ENCODE measurements at places on chromosomes 11 and 22.
A peak's percentile ranks its signal among the peaks of the same experiment; 100 is the strongest.

GRCh38 chr11:76166314-76166713 is 40.0 kb downstream of the WNT11 start:
- no peak for DNase-seq

GRCh38 chr11:9075556-9075955 is 15.8 kb downstream of the SCUBE2 start:
- no peak for DNase-seq

GRCh38 chr11:61495801-61496601 is 12.5 kb upstream of the LRRC10B start:
- no peak for DNase-seq

DNA sequence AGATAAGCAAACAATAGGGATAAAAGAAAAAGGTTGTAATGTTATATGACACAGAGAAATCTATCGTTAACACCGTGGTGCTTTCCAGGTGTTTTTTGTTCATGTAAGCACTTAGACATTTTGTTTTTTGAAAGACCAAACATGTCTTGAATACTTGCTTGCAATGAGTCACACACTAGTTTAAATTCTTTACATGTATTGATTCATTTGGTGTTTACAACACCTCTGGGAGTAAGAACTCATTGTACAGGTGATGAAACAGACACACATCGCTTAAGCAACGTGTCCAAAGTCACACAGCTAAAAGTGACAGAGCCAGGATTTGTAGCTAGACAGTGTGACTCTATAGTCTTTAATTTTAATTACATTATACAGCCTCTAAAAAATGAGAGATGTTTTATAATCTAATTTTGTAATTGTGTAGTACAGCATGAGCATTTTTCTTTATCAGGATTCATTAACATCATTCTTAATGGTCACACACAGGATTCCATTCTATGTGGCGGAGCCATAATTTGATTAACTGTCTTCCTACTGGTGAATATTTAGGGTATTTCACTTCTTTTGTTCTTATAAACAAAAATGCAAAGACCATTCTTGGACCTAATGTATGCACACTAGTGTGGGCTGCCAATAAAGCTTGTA is 148.8 kb downstream of the DBX1 start:
- no peak for DNase-seq

GRCh38 chr11:42974510-42975179 is 337.2 kb upstream of the API5 start:
- DNase-seq, result no peak

- peak; percentile 27 for DNase-seq
Observed at GRCh38 chr11:69382131-69383128, 88.5 kb downstream of the MYEOV start.

GRCh38 chr11:82909015-82909640 is 7.6 kb downstream of the DDIAS start:
- DNase-seq, result no peak

DNA sequence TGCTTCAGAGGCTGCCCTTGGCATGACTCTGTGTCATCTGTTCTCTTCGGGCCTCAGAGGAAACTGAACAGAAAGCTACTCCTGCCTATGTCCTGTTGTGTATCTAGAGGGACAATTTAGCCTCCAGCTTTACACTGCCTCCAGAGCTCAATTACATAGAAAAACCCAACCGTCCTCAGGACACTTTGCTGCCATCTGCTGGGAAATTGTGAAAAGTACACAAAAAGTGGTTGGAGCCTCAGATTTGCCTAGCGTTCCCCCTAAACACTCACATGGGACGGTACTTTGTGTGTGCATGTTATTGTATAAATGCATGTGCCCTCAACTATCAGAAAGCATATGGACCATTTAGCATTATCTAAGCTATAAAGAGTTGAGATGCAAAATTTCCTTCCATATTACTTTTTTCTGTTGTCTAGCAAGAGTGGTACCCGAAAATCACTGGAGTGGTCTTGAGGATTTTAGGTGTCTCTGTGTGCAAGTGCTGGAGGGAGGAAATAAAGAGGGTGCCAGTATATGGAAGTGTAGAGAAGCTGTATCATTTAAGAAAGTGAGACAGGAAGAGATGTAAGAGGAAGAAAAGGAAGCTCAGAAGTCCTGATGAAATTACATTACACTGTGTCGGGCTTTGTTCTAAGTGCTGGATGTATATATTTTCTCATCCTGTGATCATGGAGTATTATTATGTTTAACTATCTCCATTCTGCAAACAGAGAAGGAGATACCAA is 8.7 kb upstream of the MS4A4E start:
- DNase-seq, result peak; percentile 64

- DNase-seq, result peak; percentile 56
Observed at GRCh38 chr11:111944651-111945051, 7.5 kb downstream of the DIXDC1 start.

GRCh38 chr11:88534185-88534584 is 196.6 kb upstream of the CTSC start:
- no peak for DNase-seq

GRCh38 chr22:43314611-43315010 is 28.6 kb downstream of the SCUBE1 start:
- no peak for DNase-seq

DNA sequence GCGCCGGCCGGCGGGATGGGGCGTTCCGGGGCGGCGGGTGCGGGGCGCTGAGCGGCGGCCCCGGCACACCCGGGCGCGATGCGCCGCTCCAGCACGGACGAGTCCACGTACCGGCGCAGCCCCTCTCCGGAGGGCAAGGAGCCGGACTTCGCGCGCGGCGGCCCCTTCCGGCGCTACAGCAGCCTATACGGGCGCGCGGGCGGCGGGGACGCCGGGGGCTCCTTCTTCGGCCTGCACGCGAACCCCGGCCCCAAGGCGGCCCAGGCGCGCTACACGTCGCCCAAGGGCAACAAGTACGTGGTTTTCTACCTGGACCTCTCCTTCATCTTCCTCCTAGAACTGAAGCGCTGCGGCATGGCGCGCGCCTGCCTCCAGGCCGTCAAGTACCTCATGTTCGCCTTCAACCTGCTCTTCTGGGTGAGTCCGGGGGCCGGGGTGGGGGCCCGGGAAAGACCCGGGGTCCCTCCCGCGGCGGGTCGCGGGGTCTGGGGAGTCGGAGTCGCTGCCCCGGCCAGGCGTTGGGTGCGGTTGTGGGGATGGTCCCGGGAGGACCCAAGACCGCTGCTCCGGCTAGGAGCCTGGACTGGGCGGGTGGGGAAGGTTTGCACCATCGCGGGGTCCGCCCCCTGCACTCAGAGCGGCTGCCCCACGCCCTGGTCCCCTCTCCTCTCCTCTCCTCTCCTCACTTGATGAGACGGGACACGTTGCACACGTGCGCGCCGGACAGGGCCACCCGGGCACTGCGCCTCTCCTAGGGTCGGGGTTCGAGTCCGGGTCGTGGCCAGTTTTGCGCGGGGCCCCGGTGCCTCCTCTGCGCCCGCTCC is 7.5 kb downstream of the TSPAN4 start:
- DNase-seq, result no peak

DNA sequence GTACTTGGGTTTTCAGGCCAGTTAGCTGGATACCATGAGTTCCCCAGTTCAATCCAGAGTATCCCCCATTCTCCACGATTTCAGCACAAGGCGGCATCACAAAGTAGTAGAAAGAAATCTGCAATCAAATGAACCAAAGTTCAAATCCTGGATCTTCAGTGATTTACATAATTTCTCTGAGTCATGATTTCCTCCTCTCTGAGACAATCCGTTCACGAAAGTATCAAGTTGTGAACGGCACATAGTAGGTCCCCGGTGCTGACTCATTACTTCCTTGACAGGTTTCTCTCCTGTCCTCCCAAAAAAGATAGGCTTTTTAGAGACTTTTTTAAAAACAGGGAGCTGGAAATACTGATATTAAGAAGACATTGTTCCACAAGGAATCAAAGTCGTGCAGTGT is 69.1 kb upstream of the AKIP1 start:
- DNase-seq, result peak; percentile 37

DNA sequence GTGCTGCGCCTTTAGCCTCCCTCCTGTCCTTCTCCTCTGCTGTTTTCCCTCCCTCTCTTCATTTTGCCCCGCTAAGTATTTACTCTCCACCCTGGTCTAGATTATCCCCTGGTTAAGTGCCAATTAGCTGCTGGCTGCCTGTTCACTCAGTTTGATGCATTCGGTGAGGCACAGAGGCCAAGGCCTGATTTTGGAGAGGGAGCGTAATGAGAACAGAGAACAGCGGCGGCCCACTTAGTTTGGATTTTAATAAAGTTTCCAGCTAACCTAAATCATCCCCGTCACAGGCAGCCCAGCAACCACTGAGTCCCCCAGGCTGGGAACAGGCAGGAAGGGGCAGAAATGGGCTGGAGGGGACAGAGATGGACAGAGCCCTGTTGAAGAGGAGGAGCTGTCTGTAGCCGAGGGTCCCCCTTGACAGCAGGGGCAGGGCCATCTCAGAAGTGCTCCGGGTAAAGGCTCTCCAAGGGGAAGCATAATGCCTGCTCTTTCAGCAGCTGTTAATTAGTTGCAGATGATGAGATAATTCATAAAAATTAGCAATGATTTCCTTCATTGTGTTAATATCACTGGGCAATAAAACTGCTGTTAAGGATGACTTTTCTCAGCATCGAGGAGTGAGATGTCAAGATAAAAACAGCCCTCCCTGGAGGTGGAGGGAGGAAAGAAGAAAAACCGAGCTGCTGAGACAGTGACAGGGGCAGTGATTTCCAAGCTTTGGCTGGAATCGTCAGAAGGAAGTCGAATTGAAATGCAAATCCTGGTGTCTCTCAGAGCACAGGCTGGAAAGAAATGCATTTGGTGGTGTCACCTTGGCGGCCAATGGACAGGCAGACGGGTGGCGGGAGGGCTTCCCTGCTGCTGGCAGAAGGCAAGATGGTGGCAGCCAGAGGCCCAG is 170.1 kb downstream of the GRIK4 start:
- DNase-seq, result no peak

- DNase-seq, result no peak
Observed at GRCh38 chr22:48918585-48919186, 909.0 kb downstream of the BRD1 start.

DNA sequence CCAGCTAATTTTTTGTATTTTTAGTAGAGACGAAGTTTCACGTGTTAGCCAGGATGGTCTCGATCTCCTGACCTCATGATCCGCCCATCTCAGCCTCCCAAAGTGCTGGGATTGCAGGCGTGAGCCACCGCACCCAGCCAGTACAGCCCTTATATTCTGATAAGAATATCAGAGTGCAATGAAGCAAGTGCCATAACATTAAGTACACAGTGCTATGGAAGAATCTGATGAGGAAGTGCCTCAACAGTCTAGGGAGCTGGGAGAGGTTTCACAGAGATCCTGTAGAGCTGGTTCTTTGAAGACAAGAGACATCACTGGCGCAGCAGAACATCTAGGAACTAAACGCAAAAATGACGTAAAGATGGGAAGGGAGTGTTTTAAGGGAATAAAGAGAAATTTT is 2.1 kb downstream of the RTCB start:
- peak; percentile 23 for DNase-seq

- DNase-seq, result peak; percentile 98
Observed at GRCh38 chr11:126211236-126212088, at the start of the genes FAM118B and RPUSD4. Gene FAM118B, plus strand, starts transcription at chr11:126211782. Its CDS starts 23,220 bp downstream, at chr11:126235002. Gene RPUSD4, minus strand, starts transcription at chr11:126211650. Its CDS starts 12 bp downstream, at chr11:126211638.

GRCh38 chr11:370070-370941 is 1.0 kb downstream of the B4GALNT4 start:
- DNase-seq, result no peak

DNA sequence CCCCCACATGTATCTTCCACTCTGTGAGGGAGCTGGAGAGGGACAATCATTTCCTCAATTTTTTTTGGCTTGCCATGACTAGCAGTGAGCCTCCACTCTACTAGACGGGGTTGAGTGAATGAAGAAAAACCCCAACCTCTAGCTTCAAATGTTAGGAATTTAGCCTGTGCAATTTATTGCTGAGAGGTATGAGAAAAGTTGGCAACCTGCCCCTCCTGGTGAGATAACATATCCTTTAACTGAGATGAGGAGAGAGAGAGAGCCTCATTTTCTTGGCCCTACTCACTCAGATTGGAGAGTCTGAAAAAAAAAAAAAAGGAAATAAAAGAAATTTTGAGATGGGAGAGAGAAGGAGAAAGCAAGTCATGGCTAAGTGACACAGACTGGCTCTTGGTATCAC is 218.2 kb upstream of the CARD18 start:
- DNase-seq, result no peak

DNA sequence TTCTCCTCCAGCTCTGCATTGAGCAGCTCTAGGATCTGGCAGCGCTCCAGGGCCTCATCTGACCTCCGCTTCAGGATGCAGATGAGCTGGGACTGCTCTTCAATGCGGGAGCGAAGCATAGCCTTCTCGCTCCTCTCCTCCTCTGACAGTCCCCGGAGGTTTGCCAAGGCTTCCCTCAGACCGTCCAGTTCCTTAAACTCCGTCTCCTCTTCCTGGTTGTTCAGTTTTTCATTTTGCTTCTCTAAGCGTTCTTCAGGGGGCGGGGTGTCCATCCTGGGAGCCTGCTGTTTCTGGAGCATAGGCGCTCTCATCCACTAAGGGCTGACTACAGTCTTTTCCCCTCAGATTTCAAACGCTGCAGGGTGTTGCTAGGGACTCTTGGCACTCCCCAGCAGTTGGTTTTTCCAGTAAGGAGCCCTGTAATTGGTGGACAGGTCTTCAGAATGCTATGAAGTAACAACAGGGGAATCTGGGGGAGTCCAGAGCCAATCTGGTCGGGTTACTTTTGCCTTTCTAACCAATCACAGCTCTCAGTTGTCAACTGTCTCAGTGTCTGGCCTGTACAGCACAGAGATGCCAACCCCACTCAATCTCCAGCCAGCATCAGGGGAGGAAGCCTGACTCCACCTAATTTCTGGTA is at the start of gene CCDC89:
Gene CCDC89, minus strand, starts transcription at position 376 of the 640 bp plus-strand sequence. Its CDS starts 65 bp downstream, at position 311.
- DNase-seq, result no peak

- no peak for DNase-seq
Observed at GRCh38 chr11:64842366-64842759, 2.1 kb downstream of the CDC42BPG start.

DNA sequence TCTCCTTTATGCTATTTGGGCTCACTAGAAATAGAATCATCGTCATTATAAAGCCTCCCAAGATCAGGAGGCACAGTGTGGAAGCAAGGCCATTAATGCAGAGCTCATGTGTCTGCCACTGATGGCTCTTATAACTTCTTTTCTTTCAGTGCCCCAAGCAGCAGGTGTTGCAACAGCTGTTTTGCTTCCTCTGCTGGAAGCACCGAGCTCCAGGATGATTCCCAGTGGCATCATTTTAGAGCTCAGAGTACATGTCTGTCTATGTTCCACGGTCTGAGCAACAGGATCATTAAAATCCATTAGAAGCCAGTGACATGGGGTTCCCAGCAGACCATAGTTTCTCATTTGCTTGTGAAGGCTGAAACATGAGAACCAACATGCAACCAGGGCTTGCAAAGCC is 803.0 kb upstream of the FAT3 start:
- no peak for DNase-seq

- no peak for DNase-seq
Observed at GRCh38 chr11:133968300-133968699, 11.5 kb upstream of the IGSF9B start.

DNA sequence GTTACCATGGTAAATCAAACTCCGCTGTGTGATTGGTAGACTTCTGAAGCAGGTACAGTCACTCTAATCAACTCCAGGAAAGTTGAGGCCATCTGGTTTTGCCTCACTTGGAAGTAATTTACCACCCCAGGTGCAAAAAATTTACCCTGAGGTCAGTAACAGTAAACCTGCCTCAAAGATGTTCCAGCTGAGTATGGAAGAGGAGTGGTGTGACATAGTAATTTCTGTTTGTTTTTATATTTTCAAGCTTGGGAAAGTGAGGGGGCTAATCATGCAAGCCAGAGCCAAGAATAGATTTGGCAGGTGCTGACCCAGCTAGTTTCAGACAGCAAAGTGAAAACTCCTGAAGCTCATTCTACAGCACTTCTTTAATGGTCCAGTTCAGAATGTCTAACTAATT is 691.6 kb downstream of the NTM start:
- DNase-seq, result no peak

GRCh38 chr11:86219311-86220193 is 25.0 kb upstream of the EED start:
- DNase-seq, result no peak

Data from inflammatory macrophage treated with lipopolysaccharide for 4 hours (primary cell).